Stimulated activated CD8-positive, alpha-beta memory T cell treated with anti-CD3 and anti-CD28 coated beads, Interleukin-7, amount 100 ng/mL, for 4 hours (primary cell): ENCODE measurements at places on chromosomes 13 and 19.

- DNase-seq, result no peak
Measured at GRCh38 chr13:50104493-50104892, 89.2 kb downstream of the KCNRG start.

DNA sequence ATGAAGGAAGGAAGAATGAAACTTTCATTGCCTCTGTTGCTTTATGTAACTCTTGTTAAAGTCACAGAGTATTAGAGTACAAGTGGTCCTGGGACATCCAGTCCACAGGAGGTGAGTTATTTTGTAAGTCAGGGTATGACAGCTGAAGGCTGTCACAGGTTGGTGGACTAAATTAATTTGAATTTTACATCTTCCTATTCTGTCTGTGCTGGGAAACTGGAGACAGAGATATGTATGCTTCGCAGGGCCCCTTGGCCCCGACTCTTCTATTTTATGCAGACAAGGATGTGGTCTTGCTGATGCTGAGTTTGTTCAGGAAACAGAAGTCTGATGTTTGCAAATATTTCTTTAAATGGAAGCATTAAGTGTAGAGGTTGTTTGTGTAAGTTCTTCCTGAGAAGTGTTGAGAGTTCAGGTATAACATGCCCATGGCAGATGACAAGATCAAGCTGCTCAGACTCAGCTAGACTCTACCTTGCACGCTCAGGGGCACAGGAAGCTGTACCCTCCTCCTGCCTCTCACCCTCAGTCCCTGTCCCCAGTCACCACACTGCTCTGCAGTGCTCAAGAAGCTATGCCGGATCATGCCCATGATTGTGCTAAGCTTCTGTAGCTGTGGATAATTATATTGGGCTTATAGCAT, 23.4 kb downstream of the RASL11A start:
- no peak for DNase-seq

GRCh38 chr13:24214528-24214927, 54.0 kb downstream of the SPATA13 start:
- DNase-seq, result no peak

GRCh38 chr13:100517135-100517534, 71.5 kb downstream of the GGACT start:
- no peak for DNase-seq

GRCh38 chr13:101634142-101634541, 181.7 kb downstream of the ITGBL1 start:
- no peak for DNase-seq

DNA sequence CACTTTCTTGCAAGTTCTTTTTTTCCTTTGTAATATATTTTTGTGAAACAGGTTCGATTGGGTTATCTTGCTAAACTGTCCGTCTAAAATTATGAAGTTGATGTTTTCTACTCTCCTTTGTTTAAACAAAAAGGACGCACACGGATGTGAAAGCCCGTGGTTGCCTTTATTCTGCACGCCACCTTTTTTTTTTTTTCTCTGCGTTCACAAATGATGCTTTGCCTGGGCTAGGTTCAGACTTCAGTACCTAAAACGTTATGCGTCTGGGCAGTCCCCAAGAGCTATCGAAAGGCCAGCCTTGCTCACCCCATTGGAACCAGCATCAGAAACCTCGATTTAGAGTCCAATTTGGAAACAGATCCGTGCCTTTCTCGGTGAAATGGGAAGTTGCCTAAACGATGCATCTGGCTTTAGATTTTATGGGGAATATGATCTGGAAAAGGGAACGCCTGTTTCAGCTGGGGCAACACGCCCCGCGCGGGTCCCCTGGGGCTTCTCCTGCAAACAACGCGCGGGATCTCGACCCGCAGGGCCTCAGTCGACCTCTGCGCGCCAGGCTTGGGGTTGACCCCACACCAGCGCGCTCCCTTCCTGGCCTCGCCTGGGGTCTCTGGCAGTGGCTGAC, 113.9 kb downstream of the KCNRG start:
- DNase-seq, result no peak

DNA sequence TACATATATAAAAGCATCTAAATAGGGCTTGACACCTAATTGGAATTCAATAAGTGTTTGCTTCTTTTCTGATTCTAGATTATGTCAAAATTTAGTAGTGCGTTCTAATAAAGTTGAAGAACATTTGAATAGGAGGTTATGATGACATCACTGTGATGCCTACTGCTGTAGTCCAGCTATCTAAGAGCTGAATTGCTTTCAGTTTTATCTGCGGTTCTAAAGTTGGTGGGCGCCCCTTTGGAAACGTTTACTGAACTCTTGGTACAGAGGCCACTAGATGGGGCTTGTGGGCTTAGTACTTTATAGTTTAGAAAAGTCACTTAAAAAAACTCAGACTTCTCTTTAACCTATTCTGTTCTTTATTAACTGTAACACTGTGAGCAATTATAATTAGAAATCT, 776.9 kb downstream of the GPC5 start:
- DNase-seq, result no peak
